ENCODE measurements at places on chromosomes 2 and 18.

DNA sequence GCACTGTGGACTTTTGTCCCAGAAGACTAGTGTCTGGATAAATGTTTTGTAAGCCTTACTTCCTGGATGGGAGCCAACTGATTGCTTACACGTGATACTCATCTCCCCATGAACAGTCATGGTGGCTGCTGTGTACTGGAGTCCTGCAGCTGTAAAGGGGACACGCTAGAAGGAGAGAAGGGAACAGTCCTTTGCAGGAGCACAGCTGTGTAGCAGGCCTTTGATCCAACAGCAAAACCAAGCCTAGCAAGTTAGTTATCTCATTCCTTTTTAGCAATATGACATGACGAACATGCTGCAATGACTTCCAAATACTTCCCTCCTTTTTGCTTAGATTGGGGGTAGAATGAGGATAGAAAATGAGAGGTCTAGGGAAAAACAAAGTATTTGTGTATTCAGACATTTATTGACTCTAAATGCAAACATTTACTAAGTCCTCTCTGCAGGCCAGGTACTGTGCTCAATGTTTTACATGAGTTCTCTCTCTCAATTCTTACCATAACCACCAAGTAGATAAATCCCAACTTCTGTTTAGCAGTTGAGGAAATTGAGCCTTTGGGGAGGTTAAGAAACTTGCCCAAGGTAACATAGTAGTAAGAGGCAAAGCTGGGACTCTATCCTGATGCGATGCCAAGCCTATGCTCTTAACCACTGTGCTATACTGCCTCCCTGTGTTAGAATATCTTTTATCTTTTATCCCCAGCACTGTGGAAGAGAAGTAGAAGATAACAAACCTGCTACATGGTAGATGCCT lies 55.4 kb upstream of the CD28 start:
- no peak for DNase-seq

DNA sequence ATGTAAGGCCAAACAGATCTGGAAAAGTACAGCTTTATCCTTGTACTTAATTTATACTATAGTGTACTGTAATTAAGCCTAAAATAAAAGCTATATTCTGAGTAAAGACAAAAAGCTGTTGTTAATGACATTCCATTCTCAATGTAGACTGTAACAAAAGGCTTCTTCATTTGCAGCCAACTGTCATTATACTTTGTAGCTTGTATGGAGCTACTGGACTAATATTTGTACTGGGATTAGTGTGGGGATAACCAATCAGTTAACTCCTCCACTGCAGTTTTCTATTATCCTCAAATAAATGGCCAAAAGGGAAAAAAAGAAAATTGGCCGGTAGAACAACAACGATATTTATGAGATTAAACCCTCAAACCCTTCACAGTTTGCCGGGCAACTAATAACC lies 66.5 kb downstream of the STK39 start:
- no peak for DNase-seq

- no peak for DNase-seq
Observed at GRCh38 chr2:177348118-177348654, 44.4 kb upstream of the AGPS start.

DNA sequence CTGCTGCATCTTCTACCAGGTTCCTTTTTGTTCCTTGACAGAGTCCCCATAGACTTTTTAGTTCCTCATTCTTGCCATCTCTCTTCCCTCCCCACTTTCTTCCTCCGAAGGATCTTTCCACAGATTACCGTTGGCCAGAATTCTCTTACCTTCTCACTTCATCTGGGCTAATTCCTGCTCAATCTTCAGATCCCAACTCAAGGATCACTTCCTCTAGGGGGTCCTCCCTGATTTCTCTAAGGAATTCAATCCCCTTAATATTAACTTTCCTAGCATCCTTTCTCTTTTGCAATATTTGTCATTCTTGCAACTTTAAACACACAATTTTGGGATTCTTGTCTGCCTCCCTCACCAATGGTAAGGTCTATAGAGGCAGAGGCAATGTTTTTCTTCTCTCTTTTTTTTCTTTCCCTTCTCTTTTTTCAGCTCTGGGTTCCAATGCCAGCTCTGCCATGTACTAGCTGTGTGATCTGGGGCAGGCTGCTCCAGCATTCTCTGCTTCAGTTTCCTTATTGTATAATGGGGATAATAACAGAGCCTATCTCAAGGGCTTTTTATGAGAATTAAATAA lies 5.4 kb upstream of the KCNE4 start:
- DNase-seq: no peak

DNA sequence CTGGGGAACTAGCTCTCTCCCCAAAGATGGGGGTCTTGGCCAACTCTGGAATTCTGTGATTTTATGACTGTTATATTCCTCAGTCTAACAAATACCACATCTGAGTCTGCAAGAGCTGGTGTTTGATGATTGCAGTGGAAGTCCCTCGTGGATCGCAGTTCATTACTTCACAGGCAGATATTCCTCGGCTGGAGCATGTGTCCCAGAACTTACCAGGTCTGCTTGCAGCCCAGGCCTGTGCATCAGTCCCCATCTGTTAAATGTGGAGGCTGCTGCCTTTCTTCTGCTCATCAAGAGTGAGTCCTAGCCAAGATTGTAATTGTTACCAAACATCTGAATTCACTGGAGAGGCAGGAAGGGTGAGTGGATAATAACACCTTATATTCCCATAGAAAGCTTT lies 55.5 kb downstream of the PRKCE start:
- no peak for DNase-seq

- DNase-seq: no peak
Observed at GRCh38 chr18:6661692-6662415, 67.7 kb upstream of the ARHGAP28 start.

DNA sequence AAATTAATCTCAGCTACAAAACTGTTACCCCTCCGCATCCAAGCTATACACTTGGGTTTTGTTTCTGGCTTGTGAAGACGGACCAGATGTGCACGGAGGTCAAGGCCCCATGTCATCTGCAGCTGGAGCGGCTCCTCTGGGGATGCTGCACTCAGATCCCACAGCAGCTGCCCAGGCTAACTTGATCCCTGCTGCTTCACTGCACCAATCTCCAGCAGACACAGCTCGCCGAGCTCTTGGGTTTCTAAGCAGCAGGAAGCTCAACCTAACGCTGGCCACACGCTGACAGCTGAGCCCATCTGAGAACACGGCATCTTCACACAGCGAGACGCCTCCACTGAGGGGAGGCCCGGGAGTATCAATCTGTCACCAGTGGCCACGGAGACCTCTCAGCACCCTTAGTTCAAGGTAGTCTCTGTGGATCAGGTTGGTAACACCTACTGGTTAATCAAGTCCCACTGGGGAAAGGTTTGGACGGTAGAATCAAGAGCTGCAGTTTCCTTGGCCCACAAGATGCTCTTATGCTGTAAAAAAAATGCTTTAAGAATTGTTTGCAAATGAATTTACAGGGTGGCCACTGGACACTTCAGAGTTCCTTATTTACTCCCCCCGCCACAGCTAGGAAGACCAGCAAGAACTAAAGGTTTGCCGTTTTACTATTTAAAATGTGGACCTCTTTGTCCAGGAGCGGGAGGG lies 67.5 kb downstream of the EMILIN2 start:
- DNase-seq: no peak

DNA sequence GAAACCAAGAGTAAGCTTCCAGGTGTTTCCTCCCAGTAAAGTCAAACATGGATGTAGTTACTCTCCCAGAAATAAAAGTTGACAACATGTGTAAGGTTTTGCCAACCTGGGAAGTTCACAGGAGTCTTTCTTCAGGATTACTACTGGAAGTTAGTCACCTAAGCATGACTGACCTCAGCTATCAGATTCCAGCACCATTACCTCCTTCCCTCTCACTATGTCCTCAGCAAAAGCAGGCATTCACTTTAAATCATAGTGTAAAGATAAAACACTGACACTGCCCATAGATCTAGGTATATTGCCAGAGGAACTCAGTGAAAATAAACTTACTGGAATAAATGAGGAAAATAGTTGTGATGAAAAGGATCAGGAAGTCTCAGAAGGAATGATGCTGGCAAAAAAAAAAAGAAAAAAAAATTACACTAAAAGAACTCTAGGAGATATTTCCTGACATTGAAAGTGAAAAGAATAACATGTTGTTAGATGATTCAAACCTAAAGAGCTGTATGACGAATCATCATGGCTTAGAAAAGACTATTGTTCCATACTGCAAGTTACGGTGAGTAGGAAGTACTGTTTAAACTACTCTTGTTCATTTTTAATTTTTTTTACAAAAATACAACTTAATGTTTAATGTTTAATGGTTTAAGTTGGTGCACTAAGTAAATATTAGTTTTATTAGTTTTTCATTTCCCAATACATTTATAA lies 484.5 kb upstream of the ZNF804A start:
- DNase-seq: no peak

DNA sequence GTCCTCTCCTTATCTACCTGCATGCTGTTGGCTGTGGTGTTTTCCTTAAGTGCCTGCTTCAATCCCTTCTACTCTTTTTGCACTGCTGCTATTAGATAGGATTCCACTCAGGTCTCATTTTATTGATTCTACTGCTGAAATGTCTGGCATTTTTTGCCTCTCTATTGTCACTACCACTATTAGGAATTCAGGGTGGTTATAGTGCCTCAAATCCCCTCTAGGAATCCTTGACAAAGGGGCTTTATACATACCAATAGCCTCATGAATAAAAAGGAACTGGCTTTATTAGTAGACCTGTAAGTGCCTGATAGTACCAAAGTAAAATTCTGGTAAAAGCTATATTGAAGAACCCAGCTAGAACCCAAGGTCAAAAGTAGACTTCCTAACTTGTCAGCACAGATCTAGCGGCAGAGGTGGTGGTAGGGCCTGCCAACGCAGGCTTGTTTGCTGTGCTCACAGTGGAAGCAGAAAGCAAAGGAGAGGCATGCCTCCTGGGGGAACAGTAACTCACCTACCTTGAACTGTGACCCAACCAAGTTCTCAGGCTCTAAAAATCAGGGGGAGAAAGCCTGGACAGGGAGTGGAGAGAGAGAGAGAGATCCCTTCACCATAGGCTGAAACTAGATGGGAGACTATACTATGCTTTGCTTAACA lies 200.8 kb downstream of the RAB3GAP1 start:
- DNase-seq: no peak

DNA sequence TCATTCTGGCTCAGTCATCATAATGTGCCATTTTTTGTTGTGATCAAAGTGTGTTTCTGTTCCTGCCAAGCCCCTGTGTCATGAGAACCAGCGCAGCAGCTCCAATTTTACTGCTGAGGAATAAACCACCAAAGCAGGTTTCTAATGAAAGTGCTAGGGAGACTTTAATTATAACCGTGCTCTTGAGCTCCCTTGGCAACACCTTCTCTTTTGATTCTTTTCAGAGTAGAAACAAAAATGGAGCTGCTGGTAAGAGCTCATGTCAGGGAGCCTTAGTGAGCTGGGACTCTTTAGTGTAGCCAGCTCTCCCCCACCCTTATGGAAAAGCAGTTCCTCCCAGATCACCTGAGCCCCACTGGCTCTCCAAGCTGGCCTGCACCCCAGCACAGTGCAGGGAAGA lies 74.3 kb downstream of the LYPD1 start:
- no peak for DNase-seq

DNA sequence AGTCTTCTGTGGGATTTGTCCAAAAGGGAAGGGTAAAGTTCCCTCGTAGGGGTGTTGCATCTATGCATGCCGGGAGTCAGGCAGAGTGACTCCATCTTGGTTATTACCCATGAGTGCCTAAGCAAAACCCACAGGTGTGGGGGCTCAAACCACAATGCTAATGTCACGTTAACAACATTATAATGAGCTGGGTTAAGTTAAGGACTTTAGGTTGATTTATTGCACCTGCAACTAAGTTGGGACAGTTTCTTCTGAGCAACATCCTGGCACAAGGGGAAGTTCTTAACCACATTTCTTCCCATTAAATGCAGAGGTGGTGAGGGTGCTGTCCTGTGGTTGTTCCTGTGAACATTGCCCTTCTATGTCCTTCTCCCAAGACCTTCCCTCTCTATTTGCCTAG lies 1596.8 kb upstream of the SLC39A10 start:
- no peak for DNase-seq

DNA sequence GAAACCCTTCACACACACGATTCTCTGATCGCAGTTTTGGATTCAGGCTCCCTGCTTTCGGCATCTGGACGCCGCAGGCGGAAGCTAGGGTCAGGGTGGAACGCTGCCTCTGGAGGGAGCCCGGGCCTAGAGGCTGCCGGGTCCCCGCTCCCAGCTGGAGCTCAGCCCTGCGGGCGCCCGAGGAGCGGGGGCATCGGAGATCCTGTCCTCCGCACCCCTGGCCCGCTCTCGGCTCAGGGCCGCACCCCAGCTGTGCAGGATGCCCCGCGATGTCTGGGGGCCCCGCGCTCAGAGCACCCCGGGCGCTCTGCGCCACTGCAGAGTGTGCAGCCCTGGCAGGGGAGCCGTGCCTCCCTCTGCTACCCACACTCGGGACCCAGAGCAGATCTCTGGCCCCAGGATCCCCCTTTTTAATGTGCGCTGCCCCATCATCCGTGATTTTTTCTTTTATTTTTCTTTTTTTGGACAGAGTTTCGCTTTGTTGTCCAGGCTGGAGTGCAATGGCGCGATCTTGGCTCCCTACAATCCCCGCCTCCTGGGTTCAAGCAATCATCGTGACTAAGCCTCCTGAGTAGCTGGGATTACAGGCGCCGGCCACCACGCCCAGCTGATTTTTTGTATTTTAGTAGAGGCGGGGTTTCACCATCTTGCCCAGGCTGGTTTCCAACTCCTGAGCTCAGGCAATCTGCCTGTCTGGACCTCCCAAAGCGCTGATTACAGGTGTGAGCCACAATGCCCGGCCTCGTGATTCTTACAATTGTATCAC lies 54.8 kb upstream of the TUBA3E start:
- no peak for DNase-seq

GRCh38 chr2:12391116-12391515 lies 325.6 kb upstream of the TRIB2 start:
- no peak for DNase-seq

- DNase-seq: no peak
Observed at GRCh38 chr18:8501044-8501443, 108.2 kb upstream of the RAB12 start.

DNA sequence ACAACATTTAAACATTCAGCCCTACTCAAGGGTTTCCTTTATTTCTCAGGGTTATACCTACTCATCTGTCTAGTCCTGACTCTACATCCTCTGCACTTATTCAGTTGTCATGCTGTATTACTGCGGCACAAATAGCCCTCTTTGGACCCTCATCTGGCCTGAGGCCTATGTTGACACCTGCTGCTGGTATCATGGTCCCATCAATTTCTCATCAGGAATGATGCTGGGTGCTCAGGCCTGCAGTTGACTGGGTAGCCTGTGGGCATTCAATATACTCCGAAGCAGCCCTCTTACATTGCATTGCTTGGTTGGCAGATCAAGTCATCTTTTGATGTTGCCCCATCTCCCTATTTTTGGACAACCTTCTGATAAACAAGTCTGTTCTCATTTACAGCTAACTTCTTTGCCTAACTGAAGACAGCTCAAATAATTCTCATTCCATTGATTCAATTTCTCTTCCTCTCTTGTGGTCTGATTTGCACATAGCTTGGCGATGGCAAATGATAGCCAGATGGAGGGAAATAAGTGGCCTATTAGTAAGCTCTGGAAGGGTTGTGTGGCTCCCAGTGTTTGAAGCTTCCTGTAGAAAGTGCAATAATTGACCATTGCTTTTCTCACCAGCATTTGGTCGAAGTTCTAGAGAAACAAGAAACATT lies 19.1 kb upstream of the MC4R start:
- no peak for DNase-seq

Measured in activated CD4-positive, alpha-beta T cell treated with anti-CD3 and anti-CD28 coated beads for 24 hours (primary cell).